ENCODE measurements at places on chromosomes 2 and 18.

GRCh38 chr18:46663539-46663938 is 6.5 kb upstream of the LOXHD1 start:
- no peak for DNase-seq

DNA sequence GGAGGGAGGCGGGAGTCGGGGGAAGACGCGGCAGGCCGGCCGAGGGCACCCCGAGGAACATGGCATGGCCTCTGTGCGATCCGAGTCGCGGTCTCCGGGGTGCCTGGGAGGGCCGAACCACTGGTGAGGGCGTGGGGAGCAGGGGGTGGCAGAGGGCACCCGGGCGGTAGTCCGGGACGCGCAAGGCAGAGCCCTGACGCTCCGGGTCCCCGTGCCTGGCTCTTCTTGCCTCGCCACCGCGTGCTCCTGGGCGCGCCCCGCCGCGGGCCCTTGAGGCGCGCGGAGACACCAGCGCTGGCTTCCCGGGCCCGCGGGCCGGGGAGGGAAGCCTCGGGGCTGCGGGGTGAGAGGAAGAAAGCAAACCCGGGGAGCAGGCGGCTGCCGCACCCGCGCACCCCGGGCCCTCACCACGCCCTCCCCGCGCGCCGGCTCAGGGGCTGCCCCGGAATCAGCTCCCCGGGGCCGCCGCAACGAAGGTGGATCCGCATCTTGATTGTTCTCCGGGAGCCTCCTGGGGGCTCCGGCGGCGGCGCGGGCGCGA is 4.3 kb downstream of the SOX11 start:
- DNase-seq = peak; percentile 20

DNA sequence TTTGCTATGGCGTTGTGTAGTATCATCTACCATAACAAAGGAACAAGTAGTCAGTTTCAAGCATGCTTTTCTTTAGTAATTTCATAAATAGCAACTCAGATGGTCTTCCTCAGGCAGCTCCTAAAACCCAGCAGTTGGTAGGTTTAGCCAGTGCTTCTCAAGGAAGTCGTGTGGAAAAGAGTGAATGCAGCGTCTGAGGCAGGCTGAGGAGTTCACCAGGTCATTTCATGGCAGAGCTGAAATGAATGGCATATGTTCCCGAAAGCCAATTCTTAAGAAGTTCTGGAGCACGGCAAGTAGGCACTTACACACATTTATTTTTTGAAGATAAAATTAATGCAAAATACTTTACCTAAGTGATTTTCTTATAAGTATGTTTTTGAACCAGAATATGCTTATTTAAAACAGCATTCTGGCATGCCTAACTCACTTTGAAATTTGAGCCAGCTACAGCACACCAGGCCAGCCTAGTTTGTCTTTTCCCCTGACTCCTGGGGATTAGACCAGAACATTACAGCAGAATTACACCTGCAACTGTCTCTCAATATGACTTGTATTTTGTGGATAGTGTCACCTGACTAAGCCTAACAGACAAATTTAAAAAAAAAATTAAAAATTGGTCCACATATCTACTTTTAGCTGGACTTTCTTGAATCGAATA is 62.2 kb downstream of the OSBPL6 start:
- no peak for DNase-seq

DNA sequence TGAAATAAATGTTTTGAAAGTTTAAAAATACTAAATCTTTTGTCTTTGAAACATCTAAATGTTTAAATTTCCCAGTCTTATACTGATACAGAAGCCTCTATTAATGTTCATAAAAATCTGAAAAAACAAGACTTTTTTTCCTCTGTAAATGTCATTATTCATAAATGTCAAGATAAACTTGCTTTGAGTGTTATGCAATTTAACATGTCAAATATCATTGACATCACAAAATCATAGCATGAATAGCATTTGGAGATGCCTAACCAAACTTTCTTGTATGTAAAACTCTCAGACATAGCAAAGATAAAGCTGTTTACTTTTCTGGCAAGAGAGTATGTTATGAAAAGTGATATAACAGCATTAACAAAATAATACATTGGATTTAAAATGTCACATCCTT is 128.0 kb upstream of the CDH19 start:
- no peak for DNase-seq

GRCh38 chr18:6980363-6980762 is 137.2 kb downstream of the LAMA1 start:
- DNase-seq = no peak

GRCh38 chr2:182649316-182649715 is 66.7 kb upstream of the DNAJC10 start:
- DNase-seq = no peak

All from B cell (primary cell).